ENCODE measurements at places on chromosomes 3 and 15.
A peak's percentile ranks its signal among the peaks of the same experiment; 100 is the strongest.

DNA sequence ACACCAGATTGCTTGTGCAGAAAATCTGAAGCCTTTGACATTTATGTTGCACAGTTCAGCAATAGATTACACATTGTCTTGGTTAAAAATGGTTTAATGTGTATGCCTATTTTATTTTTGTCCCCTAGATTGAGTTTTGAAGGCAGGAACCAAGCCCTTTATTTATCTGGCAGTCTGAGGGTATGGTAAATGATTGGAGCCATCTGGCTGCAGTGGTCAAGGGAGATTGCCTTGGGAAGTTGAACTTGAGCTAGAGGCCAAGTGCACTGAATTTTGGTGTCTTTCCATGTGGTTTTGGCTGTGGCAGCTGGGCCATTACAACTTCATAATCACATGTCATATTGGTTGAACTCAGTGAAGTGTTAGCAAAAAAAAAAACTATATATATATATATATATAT lies 248.7 kb upstream of the C2CD4B start:
- DNase-seq, result no peak

GRCh38 chr3:50673931-50674330 lies 796 bp upstream of the DOCK3 start:
- DNase-seq, result no peak

- no peak for DNase-seq
Measured at GRCh38 chr15:71562251-71562650, 248.1 kb upstream of the NR2E3 start.

DNA sequence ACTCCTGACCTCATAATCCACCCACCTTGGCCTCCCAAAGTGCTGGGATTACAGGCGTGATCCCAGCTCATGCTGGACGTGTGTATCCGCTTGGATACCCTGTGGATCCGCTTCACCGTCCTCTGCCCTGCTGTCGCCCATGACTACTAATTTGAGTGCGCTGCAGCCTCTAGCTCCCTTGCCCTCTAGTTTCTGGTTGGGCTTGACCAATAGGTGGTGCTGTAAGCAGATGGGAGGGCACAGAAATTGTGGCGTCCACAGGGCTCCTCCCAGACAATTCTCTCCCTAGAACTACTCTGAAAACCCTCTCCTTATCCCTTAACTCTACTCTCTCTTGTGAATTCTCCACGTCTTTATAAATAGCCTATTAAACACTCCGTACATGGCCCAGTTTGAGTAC lies 36.2 kb downstream of the ZPLD1 start:
- no peak for DNase-seq

GRCh38 chr3:55376753-55377347 lies 110.3 kb downstream of the WNT5A start:
- no peak for DNase-seq

- no peak for DNase-seq
Measured at GRCh38 chr3:87625876-87626275, 349.5 kb upstream of the POU1F1 start.

DNA sequence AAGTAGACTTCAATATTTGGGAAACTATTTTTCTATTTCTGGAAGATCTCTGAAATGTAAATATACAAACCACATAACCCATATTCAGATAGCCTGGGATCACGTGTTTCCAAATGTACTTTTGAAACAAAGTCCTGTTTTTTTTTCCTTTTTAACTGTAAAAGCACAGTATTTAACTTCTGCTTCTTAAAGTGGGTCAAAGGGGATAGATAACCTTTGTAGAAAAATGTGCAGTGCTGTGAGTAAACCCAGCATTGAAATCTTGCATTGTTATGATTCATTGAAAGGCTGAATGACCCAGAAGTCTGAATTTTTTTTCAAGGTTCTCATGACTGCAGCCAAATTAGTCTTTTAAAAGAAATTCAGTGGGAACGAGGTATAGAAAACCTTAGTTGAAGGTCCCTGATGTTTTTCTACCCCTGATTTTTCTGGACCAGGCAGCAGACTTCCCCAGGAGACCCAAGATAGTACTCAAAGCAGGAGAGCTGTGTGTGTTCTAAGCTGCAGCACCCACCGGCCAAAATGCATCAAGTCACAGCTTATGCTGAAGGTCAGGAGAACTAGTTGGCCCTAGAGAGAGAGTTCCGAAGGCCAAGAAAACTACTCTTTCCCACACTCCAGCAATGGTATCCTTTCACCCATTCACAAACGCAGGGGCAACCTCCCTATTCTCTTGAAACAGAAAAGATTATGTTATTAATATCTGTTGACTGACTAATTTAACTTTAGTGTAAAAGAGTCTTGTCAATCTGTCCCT lies 43.6 kb upstream of the APH1B start:
- DNase-seq, result no peak

DNA sequence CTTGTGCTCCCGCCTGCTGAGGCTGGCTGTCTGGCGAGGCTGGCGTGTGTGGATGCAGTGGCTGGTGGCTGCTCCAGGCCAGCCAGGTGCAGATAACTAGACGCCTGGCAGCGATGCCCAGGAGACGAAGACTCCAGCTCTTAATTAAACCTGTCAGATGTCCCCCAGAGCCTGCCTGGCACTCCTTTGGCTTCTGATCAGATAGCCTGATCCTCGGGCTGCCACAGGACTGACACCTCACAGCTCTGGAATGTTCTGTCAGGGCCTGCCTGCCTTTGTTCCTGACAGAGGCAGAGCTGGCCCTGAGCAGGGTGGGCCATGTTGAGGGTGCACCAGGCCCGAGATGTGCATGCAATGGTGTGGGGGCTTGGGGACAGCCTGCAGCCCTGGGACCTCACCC lies 36.5 kb downstream of the PLXNA1 start:
- DNase-seq, result no peak

- DNase-seq, result no peak
Measured at GRCh38 chr3:158781191-158781590, 20.7 kb upstream of the MFSD1 start.

DNA sequence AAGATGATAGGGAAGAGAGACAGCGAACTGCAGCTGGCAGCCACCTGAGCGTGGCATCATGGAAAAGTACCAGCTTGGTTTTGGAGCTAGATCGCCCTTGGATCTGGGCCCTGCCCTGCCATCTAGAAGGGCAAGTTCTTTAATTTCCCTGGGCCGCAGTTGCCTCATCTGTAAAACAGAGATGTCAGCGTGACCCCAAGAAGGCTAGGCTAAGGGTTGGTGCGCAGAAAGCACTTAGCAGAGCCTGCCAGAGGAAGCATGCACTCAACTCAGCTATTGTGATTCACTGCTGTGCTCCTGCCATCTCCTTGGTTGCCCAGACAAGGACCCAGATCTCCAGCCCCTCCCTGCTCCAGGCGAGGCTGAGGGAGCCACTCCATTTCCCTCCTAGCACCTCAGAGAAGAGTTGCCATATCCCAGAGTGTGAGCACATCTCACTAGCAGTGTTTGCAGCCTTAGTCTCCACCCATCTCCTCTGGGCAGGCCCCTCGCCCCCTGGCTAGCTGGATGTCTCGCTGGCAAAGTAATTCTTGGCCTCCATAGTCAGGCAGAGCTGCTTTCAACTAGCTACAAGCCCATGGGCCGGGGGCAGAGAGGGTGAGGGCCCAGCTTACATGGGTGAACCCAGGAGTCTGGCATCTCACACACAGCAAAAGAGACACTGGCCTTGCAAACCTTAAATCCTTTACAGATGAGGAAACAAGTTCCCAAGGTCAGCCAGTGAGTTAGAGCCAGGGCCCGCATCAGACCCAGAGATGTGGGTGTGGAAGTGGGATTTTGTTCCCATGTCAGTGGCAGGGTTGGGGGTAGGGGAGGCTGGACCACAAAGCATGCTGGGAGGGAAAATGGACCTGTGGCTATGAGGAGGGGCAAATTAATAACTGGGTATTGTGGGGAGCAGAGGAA lies 280.7 kb upstream of the TLE3 start:
- no peak for DNase-seq

- no peak for DNase-seq
Measured at GRCh38 chr15:71203586-71204474, 88.6 kb downstream of the THSD4 start.

GRCh38 chr3:280681-281080 lies 84.1 kb downstream of the CHL1 start:
- DNase-seq, result no peak

DNA sequence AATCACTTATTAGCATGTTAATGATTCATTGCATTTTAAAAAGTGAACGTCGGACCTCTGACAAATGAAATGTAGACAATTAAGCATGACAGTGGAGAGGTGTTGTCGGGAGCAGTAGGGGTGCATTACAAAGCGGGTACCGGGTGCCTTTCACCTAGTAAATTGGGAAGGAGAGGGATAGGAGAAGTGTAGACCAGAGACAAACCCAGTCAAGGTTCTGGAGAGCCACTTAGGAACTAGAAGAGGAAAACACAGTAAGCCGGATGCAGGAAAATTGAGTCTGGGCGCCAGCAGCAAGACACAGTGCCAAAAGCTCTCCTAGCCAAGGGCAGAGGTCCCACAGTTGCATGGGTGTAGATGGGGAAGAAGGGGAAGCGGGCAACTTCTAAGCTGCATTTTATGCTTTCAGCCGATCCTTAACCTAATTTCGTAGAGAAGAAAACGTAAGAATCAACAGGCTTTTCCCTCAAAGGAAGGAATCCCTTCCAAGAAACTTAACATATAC lies 3.1 kb upstream of the CERS3 start:
- DNase-seq, result no peak

- no peak for DNase-seq
Measured at GRCh38 chr3:51075221-51075775, 309.8 kb upstream of the MANF start.

DNA sequence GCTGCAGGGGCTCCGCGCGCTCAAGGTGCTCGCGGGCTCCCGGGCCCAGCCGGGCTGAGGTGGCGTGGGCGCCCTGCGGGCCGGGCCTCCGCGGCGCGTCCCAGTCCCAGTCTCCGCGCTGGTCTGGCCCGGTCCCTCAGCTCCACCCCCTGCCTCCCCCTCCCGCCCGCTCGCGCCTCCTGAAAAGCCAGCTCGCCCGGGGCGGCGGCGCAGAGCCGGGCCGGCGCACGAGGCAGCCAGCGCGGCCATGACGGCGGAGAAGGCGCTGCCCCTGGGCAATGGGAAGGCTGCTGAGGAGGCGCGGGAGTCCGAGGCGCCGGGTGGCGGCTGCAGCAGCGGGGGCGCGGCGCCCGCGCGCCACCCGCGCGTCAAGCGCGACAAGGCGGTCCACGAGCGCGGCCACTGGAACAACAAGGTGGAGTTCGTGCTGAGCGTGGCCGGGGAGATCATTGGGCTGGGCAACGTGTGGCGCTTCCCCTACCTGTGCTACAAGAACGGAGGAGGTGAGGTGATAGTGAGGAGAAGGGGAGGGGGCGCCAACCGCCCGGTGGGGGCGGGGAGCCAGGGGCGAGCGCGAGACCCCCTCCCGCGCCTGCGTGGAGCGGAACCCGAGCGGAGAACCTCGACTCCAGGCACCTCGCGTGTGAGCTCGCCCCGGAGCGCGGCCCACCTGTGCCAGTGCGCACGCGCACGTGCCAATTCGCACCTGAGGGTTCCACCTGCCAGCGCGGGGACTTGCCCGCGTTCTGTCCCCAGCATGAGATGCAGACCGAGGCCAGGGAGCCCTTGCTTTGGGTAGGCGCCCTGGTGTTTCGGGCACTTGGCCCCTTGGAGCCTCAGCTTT lies at the start of gene SLC6A11:
SLC6A11 (plus strand) TSS at position 210 of the 844 bp plus-strand sequence; CDS start at position 248, 38 bp downstream.
- DNase-seq, result no peak

GRCh38 chr15:88115486-88116152 lies 140.9 kb downstream of the NTRK3 start:
- no peak for DNase-seq

DNA sequence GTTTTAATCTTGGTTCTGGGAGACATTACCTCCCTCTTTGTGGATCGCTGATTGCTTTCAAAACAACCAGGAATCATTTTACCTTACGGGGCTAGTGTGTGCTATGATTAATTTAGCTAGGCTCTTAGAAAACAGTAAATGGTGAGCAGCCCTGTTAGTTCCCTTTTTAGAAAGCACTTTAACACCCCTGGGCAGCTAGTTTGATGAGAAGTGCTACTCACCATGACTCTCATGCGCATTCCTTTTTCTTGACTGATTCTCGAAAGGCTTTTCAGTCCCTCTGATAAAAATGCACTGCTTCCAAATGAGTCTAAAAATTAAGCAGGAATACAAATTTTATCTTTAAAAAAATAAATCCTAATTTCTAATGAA lies 75.3 kb upstream of the LEKR1 start:
- DNase-seq, result no peak

DNA sequence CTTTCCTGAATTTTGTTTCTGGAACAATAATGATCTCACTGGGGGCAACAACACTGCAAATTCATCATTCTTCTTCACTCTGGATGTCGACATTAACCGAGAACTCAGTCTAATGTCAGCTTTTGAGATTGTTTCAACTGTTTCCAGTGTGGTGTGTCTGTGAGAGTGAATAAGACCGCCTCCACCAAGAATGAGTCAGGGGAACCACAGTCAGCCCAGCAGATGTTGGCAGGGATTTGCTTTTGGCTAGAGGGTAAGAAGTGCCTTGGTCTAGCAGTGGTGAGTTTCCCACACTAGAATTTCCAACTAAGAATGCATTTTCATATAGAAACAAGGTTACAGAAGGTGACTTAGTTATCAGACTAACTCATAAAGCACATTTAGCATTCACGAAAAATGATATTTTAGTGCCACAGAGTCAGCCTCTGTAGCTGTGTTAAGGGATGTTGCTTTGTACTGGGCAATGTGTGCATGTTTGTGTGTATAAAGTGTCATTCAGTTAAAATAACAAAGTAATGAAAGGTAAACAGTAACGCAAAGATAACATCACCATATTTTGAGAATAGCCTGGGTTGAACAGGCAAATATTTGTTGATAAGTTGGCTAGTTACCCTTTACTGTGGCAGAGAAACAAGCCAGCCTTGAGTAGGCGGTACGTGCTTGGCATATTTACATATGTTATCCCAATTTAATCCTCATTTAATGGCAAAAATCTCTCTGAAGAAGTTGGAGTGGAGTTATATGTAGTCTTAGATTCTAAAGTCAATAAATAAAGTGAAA lies 33.8 kb downstream of the DRD3 start:
- peak; percentile 19 for DNase-seq

GRCh38 chr3:20160230-20160629 lies 25.8 kb downstream of the SGO1 start:
- DNase-seq, result no peak

DNA sequence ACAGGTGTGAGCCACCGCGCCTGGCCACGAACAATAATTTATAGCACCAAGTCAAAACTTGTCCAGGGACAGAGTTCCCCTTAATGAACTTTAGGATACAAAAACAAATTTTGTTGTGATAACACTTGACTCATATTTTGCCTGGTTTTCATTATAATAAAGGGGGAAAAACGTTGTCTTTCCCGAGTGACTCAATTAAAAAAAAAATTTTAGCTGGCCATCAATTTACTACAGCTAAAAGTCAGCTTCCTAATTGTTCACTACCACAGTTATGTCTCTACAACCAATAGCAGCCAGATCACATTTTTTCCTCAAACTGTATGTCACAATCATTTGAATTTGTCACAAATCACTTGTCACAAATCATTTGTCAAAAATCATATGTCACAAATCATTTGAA lies 116.0 kb downstream of the P3H2 start:
- DNase-seq, result no peak

GRCh38 chr3:36164400-36164799 lies 215.9 kb upstream of the STAC start:
- DNase-seq, result no peak

- no peak for DNase-seq
Measured at GRCh38 chr3:185411133-185411532, 48.2 kb downstream of the MAP3K13 start.

- DNase-seq, result no peak
Measured at GRCh38 chr3:2793987-2794386, 316.2 kb downstream of the IL5RA start.

GRCh38 chr3:178526291-178526690 lies 9.9 kb upstream of the KCNMB2 start:
- no peak for DNase-seq

GRCh38 chr15:60223176-60223575 lies 174.6 kb downstream of the ANXA2 start:
- DNase-seq, result no peak

- DNase-seq, result no peak
Measured at GRCh38 chr3:143478115-143478693, 358.6 kb downstream of the CHST2 start.
